ENCODE measurements at places on chromosomes 3 and 15.

DNA sequence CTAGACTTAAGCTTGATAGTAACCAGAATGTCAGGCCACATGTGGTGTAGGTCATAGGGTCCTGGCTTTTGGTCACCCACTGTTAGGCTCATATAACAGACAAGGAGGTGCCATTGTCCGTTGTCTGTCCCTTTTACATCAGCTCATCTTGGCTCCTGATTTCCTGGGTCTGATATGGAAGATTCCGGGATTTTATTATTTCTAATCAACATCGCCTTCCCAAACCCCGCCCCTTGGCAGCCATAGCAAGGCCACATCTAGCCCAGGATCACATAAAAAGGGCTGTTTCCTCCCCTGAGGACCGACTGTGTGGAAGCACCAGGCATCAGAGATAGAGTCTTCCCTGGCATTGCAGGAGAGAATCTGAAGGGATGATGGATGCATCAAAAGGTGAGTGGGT lies at the start of gene TGM4:
TGM4 (plus strand) TSS at position 301 of the 400 bp plus-strand sequence; CDS start at position 372, 71 bp downstream.
- no peak for DNase-seq

GRCh38 chr15:54089776-54090175 lies 111.5 kb downstream of the UNC13C start:
- no peak for DNase-seq

DNA sequence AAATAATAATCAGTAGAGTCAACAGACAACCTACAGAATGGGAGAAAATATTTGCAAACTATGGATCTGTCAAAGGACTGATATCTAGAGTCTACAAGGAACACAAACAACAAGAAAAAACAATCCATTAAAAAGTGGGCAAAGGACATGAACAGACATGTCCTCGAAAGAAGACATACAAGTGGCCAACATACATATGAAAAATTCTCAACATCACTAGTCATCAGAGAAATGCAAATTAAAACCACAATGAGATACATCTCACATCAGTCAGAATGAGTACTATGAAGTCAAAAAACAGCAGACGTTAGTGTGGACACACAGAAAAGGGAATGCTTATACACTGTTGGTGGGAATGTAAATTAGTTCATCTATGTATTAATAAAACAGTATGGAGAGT lies 33.7 kb downstream of the SLC2A2 start:
- DNase-seq, result no peak

DNA sequence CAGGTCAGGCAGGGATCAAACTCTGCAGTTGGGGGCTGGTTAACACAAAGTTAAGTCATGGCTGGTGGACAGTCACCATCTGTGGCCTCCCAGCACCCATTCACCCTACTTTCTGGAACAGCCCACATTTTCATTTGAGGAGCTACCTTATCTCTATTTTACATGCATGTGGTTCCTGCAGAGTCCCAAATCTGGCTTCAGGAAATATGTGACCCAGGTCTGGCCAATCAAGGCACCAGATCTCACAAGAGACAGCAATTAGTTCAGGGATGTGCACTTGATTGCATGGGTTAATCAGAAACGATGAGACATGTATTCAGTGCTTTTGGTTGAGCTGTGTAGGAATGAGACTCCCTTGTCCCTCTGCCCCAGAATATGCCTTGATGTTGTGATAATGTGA lies 170.9 kb downstream of the NR2F2 start:
- DNase-seq, result no peak

DNA sequence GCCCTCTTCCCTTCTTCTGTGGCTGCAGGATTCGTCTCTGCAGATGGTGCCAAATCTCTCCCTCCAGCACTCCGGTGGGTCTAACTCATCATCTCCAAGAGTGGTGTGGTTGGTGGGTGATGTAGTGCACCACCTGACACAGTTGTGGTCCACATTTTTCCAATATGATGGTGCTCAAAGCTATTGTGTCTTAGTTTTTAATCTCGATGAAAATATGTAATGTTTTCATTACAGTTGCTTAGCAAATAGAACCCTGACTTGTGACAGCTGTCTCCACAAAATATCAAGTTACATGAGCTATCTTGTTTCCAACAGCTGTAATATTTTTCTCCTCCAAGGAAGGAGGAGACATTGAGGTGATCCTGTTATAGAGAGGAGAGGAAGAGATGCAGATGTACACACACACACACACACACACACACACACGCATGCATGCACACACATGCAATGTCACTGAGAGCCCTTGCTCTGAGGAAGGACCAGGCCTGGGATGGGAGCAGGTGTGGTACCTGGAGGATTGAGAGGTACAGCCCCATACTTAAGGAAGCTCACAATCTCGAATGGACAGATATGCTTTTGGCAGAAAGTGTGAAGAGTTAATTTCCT lies 15.7 kb upstream of the ESYT3 start:
- no peak for DNase-seq

All from NCI-H2029 treated with DMSO at 0.1 percent for 48 hours (cell line).